ENCODE measurements at places on chromosomes 4 and X. TPM values are rescaled to one million over a fixed set of nuclear protein-coding genes. Genes with fewer than 3 reads are reported as not detected.

MAGEE2 gene
- total RNA-seq = not detected

TMEM165 gene
- total RNA-seq = 360 TPM

STPG2 gene
- total RNA-seq = not detected

ADH1A gene
- total RNA-seq = not detected

CXCL10 gene
- 1.3 TPM for total RNA-seq

ADRA2C gene
- 105 TPM for total RNA-seq

GUCY1B1 gene
- total RNA-seq = 34.1 TPM

DIPK2B gene
- 14.0 TPM for total RNA-seq

HHIP gene
- total RNA-seq = 0.49 TPM

GPR119 gene
- total RNA-seq = not detected

RAB41 gene
- total RNA-seq = not detected

SERTM2 gene
- not detected for total RNA-seq

CENPVL2 gene
- not detected for total RNA-seq

RHOXF2B gene
- total RNA-seq = not detected

DUSP9 gene
- not detected for total RNA-seq

ATOH1 gene
- not detected for total RNA-seq

SSX2B gene
- total RNA-seq = not detected

TIGD4 gene
- total RNA-seq = not detected

GAGE2A gene
- total RNA-seq = not detected

PRKX gene
- total RNA-seq = 54.3 TPM

SPACA5B gene
- total RNA-seq = not detected

DMD gene
- total RNA-seq = 224 TPM

FMR1NB gene
- total RNA-seq = not detected

DGKK gene
- total RNA-seq = not detected

BST1 gene
- 9.2 TPM for total RNA-seq

MTMR8 gene
- 12.1 TPM for total RNA-seq

IQSEC2 gene
- 12.2 TPM for total RNA-seq
